Bronchial epithelial cell (primary cell): ENCODE measurements at places on chromosomes 11 and 22. TPM values are rescaled to one million over a fixed set of nuclear protein-coding genes. Genes with fewer than 3 reads are reported as not detected.
A peak's percentile ranks its signal among the peaks of the same experiment; 100 is the strongest.

The MRGPRX4 gene
- not detected in 2 replicates for total RNA-seq

- DNase-seq, result peak; percentile 90
Observed at GRCh38 chr11:95412074-95412473, 181.1 kb upstream of the SESN3 start.

GRCh38 chr11:16632295-16633200 lies 105.9 kb upstream of the C11orf58 start:
- DNase-seq, result peak; percentile 61

GRCh38 chr11:43818220-43818619 lies 62.4 kb upstream of the ALKBH3 start:
- DNase-seq, result peak; percentile 99

The NPAS4 gene
- not detected in 2 replicates for total RNA-seq

The C1QTNF5 gene
- 0.90 and 1.3 TPM in 2 replicates for total RNA-seq

DNA sequence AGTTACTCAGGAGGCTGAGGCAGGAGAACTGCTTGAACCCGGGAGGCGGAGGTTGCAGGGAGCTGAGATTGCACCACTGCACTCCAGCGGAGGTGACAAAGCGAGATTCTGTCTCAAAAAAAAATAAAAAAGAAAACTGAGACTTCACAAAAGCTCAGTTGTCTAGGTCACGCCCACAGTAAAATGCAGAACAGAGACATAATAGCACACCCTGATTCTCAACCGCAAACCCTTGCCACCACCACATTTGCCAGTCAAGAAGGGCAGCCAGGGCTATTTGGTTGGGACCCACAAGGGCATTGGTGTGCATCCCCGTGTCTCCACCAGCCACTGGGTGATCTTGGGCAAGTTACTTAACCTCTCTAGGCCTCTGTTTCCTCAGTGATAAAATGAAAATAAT lies 25.4 kb downstream of the CREB3L1 start:
- no peak for DNase-seq

The CST6 gene
- 3.9 and 4.4 TPM in 2 replicates for total RNA-seq

DNA sequence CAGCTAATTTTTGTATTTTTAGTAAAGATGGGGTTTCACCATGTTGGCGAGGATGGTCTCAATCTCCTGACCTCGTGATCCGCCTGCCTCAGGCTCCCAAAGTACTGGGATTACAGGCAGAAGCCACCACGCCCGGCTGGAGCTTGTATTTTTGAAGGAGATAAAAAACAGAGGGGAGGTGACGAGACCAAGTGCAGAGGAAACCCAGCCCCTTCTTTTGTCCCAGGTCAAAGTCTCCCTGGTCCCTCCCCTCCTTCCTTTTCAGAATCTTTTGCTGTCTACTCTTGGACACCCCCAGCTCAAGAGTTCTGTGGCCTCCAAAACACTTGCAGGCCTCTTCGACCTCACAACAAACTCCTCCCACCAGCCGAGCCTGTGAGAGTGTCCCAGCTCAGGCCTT lies 12.2 kb upstream of the TMEM184B start:
- DNase-seq, result no peak

The TEX12 gene
- 0.26 TPM in 1 of 2 replicates, not detected in the other for total RNA-seq

DNA sequence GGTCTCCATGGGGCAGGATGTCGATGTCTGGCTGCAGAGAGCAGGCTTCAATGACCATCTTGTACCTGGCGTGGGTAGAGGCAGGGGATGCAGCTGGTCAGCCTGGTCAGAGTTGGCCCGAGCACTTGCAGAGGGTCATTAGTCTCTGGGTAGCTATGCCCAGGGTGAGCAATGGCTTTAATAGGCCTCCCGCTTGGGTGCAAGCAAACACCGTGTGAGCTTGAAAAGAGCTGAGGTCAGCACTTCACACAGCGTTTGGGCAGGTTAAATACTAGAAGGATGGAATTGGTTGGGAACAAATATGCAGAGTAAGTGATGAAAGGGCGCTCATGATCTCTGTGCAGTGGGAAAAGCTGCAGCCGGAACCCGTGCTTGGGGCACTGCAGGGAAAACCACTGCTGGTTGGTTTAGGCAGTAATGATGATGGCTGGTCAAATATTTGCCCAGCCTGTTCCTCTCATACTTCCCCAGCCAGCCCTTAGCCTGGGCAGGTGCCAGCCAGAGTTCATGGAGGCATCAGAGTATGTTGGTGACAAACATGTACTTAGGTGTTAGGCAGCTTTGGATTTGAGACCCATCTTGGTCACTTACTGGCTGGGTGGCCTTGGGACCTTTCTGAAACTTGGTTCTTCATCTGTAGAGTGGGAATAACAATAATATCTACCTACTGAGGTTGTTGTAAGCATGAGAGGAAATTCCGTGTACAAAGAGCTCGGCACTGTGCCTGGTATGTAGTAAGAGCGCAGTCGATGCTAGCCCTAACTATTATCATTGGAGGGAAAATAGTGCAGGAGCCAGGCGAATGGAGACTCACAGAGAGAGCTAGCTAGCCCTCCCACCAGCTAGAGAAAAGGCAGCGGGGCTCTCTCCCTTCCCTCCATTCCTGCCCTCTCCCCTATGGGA lies 25.2 kb upstream of the KCNJ11 start:
- DNase-seq, result no peak

The HEPN1 gene
- not detected in 2 replicates for total RNA-seq

The ZPR1 gene
- 50.1 and 74.2 TPM in 2 replicates for total RNA-seq

DNA sequence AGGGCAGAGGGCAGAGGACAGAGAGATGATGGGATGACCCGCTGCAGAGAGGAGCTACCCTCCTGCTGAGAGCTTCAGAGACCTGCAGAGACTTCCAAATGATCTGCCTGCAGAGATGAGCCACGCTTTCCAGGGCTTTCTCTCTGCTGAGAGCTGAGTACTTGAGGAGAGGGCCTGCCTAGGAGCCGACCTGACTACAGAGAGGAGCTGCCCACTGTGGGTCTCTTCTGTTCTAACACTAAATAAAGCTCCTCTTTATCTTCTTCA lies 45.9 kb upstream of the SC5D start:
- DNase-seq, result no peak

The MIOX gene
- not detected in 2 replicates for total RNA-seq

GRCh38 chr11:14977101-14977880 lies 5.1 kb upstream of the CALCA start:
- DNase-seq, result no peak

GRCh38 chr22:45455212-45455611 lies 41.7 kb downstream of the RIBC2 start:
- DNase-seq, result no peak

DNA sequence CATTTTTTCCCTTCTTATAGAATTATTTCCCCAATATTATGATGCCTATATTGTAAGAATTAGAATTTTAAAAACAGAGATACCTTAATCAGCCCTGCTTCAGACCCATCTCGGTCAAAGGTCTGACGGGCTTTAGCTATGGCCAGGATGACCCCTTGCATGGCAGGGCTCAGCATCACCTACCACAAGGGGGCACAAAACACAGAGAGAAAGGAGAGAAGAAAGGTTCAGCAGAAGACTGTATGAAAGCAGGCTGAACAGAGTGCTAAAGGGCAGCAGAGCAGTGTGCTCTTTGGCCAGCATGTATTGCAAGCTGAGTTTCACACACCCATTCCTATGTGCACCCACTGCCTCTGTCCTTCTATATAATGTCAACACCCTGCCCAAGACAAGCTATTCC lies 26.8 kb downstream of the CLDN25 start:
- DNase-seq, result peak; percentile 29

- DNase-seq, result no peak
Observed at GRCh38 chr22:48627203-48627602, 1200.5 kb downstream of the BRD1 start.

DNA sequence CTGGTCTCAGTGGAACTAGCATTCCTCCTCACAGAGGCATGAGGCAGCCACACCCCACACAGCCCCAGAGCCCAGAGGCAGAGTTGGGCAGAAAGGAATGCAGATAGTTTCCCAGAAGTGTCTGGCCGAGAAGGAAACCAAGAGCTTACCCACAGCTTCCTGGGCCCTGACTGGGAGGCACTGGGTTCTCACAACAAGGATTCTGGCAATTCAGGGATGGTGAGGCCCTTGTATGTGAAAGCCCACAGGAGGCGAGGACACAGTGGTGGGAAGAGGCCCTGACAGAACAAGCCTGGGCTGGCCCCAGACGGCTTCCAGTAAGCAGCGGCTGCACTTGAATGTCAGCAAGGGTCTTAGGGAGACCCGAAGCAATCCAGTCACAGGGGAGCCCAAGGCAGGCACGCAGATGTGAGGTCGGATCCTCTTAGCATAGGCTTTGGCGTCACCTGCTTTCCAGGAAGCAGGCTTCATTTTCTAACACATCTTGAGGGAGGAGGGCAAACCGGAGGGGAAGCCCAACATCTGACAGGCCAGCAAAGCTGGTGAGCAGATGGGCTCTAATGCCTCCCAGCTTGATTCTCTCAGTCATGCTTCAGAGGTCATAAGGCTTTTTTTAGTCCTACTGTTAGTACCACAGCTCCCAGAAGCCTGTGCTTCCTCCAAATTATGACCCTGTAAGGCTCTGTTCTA lies 78.3 kb upstream of the AKIP1 start:
- DNase-seq, result peak; percentile 80

GRCh38 chr22:19037282-19038163 lies 84.7 kb downstream of the DGCR2 start:
- DNase-seq, result no peak

The SMC1B gene
- not detected in 2 replicates for total RNA-seq

- DNase-seq, result no peak
Observed at GRCh38 chr22:23789638-23790037, 2.9 kb downstream of the SMARCB1 start.

GRCh38 chr11:44823006-44823405 lies 96.2 kb downstream of the TSPAN18 start:
- DNase-seq, result no peak

GRCh38 chr11:133740963-133741362 lies 104.3 kb downstream of the SPATA19 start:
- no peak for DNase-seq

DNA sequence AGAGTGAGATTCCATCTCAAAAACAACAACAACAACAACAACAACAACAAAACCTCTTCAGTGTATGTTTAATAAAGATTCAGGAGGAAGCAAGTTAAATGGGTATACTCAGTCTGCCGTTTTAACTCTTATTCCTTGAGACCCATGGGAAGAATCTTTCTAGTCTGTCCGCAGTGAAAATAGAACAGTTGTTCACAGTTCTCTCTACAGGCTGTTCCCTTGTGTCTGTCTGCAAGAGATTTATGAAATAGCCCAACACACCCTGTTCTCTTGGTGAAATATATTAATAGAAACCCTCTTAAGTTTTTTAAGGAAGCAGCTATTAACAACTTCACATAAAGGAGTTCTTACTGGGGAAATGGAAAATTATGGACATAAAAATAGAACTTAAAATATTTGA lies 682.2 kb upstream of the RAG2 start:
- DNase-seq, result no peak

The C11orf52 gene
- total RNA-seq, result 0.26 and 2.3 TPM in 2 replicates

The SLC1A2 gene
- total RNA-seq, result under 0.01 TPM in 2 replicates

The EWSR1 gene
- 87.1 and 163 TPM in 2 replicates for total RNA-seq

DNA sequence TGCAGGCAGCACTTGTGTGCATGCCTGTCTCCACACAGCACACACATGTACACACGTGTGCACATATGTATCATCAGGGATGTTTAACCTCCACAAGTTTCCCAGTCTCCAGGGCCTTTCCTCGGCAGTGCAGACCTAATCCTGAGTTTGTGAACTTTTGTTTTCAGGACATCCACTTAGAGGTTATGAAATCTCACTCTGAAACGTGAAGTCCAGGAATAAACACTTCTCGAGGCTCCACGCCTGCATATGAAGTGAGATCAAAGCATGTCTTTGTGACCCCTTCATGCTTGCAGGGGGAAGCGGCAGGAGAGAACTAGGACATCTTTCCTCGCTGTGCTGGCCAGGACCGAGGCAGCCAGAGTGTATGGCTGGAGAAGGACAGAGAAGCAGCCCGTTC lies 3.1 kb downstream of the SHISAL1 start:
- DNase-seq, result no peak

DNA sequence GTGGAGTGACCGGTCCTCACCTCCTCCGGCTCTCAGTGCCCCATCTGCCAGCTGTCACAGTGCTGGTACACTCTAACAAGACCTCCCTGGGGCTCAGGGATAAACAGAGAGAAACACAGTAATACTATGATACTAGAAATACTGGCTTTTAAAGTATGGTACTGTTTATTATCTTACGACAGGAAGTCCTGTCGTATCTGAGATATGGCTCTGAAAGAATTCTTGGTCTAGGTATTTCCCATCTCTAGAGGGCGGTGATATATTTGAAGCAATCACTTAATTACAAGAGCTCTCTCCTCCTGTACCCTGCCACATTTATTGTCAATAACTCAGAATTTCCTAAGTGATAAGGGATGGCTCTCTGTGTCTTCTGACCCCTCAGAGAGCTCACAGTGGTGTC lies 119.1 kb downstream of the RRM1 start:
- DNase-seq, result no peak

DNA sequence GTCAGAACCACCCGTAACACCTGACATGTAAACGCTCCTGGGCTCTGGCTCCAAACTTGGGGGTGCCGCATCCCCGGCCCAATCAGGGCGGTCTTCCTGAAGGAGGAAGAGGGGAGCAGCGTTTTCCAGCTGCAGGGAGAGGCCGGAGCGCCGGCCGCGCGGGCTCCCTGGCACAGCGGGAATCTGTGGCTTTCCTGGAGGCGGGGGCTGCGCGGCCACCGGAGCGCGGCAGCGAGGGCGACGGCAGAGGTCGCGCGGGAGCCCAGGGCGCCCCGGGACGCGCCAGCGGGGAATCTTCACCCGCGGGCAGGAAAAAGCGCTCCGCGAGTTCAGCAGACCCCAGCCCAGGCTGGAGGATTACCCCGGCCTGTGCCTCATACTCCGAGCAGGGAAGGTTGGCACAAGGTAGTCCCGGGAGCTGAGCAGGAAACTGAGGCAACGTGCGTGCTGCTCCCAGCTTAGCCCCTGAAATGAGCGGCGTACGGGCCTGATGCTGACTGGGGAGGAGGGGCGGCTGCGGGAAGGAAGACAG lies 600 bp upstream of the ESAM start:
- no peak for DNase-seq

DNA sequence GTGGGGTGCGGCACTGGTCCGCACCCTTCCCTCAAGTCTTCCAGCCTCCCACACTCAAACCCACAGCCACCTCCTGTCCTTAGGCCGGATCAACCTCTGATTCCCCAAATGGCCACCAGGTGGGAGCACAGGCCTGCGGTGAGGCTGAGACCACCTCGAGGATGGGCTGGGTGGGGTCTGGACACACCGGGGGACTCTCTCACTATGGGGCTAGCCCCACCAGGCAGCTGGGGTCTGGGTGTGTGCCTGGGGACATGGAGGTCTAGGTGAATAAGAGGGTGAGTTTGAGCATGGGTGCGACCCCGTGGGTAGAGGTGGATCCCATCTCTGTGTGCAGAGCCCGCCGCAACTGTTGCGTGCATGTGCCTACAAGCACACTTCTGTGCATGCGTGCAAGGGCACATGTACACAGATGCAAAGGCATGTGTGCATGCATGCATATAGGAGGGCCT lies 32.6 kb downstream of the MYO18B start:
- DNase-seq, result no peak

GRCh38 chr11:71446942-71447688 lies 1.1 kb downstream of the DHCR7 start:
- DNase-seq, result peak; percentile 88

- peak; percentile 45 for DNase-seq
Observed at GRCh38 chr22:26367402-26368245, 61.4 kb upstream of the ASPHD2 start.

- DNase-seq, result peak; percentile 77
Observed at GRCh38 chr22:20205964-20206708, 55.3 kb upstream of the CCDC188 start.

GRCh38 chr11:78149646-78150045 lies 10.2 kb upstream of the ALG8 start:
- peak; percentile 94 for DNase-seq

The SLC22A24 gene
- not detected in 2 replicates for total RNA-seq

- DNase-seq, result no peak
Observed at GRCh38 chr11:122141725-122142124, 25.7 kb upstream of the BLID start.

- no peak for DNase-seq
Observed at GRCh38 chr22:33835265-33835664, 85.0 kb downstream of the LARGE1 start.

The TRIM64C gene
- total RNA-seq, result not detected in 2 replicates

The LRRC74B gene
- total RNA-seq, result not detected in 2 replicates
